HTR-8/SVneo (cell line): ENCODE measurements at places on chromosomes 12 and 14.

DNA sequence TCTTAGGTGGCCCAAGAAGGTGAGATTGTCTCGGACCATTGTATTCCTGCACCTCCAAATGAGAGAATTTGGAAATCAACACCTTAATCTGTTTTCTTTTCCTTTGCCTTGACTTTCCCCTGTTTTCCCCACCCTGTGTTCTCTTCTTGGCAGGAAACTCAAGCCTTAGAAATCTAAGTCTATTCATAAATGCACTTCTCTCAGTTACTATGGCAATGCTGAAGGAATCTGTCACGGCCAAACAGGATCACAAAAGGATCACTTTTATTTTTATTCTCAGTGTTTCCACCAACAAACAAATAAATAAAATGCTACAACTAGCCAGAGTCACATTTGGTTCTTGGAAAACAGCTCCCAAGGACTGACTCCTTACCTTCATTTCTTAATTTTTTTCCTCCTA, 270.5 kb downstream of the BCAT1 start:
- no peak for DNase-seq

DNA sequence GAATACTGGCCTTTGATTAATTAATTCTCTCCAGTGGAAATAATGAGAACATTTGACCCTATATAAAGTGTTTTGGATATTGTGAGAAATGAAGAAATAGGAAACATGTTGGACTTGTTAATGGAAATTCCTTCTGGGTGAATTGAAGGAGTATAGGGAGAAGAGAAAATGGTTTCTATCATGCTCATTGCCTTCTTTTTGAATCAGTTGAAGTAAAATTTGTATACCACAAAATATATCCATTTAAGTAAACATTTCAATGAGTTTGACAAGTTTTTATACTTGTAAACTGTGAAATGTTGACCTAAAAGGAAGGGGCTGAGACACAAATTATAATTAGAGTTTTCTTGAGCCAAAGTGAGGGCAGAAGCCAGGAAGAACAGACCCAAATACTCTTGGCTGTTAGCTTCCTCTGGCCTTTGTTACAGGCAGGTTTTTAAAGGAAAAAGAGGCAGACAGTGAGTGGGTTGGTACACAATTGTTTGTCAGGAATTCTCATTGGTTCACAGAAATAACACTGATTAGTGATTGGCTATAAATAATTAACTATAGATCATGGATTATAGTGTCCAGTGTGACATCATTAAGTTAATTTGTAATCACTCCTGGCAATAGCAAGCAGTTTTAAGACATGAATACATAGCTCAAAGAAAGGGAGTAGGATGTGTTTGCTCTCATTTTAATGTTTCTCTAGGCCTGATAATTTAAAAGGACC, 826 bp downstream of the ZNF705A start:
- no peak for DNase-seq

DNA sequence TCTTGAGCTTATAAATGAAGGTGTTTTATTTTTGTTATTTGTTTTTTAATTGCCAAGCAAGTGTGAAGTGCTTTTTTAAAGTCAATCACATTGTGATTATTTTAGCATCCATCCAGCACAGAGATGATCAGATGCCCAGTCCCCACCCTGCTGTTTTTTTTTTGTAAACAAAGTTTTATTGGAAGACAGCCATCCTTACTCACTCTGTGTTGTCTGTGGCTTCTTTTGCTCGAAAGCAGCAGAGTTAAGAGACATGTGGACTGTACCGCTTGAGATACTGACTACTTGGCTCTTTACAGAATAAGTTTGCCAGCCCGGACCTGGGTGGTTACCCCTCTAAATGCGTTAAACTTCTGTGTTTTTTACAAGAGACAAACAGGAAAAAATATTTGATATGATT, 30.9 kb upstream of the AMN start:
- no peak for DNase-seq

- DNase-seq = no peak
These were observed 892.9 kb upstream of the USP15 start for GRCh38 chr12:61367281-61367785.

DNA sequence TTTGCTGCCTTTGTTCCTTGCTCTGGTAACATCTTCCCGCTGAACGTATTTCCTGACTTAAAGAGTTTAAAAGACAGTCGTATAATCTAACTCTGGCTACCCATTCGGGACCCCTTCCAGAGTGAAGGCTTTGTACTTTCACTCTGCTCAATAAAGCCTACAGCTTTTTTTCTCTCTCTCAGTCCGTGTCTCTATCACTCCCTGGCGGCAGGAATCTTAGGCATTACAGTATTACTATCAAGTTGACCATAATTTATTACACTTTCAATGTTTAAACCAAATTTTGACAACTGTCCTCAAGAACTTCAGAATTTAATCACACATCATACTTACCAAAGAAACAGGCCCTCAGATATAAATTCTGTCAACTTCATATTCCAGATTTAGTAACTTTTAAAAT, 967.9 kb downstream of the FSCB start:
- peak; percentile 3 for DNase-seq

DNA sequence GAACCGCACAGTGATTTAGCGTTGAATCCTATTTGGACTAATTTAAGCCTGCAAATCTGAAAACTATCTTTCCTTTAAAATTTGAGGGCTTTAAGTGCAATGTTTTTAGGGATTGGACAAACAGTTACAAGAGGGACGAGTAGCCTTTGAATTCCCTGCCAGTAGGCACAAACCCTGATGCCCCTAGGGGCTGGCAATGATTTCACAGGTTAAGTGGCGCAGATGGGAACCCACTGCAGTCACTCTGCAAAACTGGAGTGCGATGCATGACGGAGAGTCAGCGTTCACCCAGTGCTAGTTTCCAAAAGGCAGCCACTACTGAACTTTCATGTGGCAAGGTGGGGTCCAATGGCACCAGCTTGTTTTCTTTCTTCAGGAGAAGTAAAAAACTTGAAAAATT, 99.4 kb upstream of the FRMD6 start:
- no peak for DNase-seq

- peak; percentile 18 for DNase-seq
These were observed 233.2 kb downstream of the MDGA2 start for GRCh38 chr14:47442211-47442610.

GRCh38 chr14:76832503-76832988, 6.3 kb downstream of the LRRC74A start:
- DNase-seq = no peak

GRCh38 chr14:60241091-60241490, 7.9 kb upstream of the PPM1A start:
- no peak for DNase-seq

GRCh38 chr14:74980398-74980730, 22.4 kb upstream of the EIF2B2 start:
- no peak for DNase-seq

- DNase-seq = no peak
These were observed 140.1 kb upstream of the HIF1A start for GRCh38 chr14:61555056-61555838.

- no peak for DNase-seq
These were observed 24.8 kb downstream of the GOLGA3 start for GRCh38 chr12:132803888-132804287.

DNA sequence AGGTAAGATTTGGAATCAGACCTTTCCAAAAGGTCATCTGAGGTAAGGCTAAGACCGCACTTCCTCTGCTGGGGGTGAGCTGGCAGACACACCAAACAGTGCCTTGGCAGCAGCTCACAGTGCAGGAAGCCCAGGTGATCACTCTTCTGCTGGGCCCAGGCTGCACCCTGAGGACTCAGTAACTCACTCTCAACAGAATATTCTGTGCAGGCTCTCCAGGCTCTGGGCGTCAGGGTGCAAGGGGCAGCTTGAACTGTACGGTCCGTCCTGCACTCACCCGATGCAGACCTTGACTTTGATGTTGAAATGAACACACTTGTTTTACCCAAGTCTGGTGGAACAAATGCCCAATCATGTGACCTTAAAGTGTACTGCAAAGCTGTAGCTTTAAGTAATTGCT, 6.0 kb downstream of the ALKBH2 start:
- DNase-seq = no peak

DNA sequence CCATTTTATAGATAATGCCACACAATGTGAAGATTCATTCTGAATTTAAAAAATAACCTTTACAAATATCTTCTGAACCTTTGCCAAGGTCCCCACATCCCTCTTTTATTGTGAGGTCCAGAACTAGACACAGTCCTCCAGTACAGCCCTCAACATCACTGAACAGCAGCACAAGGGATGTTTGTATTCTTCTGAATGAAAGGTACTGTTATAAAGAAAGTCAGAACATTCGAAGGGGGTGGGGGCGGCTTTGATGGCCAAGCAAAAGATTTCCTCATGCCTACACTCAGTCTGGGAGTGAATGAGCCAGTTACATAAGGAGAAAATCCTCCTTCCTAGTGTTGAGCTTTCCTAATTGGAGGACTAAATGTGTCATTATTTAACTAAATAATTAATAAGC, 77.3 kb downstream of the PPM1A start:
- DNase-seq = no peak

- DNase-seq = no peak
These were observed 135.2 kb downstream of the APAF1 start for GRCh38 chr12:98780261-98780660.

DNA sequence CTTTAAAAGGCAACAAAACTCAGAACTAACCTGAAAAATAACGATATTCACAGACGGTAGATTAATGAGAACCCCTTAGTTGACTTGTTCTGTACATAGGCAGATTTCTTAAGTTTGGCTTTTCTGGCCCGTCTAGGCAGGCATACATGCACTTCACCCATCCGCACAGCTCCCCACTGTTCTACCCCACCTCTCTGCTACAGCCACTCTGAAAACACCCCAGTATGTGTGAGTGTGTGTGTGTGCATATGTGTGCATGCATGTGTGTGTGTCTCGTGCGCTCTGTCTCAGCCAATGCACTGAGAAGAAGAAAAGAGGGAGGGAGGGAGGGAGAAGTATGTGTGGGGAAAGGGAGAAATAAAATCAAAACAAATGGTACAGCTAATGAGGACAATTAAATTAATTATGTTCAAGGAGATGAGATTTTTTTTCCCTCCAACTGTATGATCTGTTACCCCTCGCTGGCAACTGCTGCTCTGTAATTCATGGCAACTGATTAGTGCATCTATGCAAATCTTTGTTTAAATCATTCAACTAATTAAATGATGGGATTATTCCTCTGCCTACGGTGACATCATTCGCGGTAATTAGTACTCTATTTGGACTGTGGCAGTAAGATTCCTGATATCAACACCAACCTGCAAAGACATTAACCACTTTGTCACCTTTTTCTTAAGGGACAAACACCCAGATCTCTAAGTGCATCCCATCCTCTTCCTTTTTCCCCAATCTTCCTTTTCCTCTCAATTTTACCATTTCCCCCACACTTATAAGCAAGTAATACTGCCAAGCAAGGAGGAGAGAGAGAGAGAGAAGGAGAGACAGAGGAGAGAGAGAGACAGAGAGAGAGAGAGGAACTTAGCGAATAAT, 2.2 kb upstream of the LMO3 start:
- DNase-seq = no peak

- no peak for DNase-seq
These were observed 13.4 kb downstream of the MARK3 start for GRCh38 chr14:103398427-103399195.

DNA sequence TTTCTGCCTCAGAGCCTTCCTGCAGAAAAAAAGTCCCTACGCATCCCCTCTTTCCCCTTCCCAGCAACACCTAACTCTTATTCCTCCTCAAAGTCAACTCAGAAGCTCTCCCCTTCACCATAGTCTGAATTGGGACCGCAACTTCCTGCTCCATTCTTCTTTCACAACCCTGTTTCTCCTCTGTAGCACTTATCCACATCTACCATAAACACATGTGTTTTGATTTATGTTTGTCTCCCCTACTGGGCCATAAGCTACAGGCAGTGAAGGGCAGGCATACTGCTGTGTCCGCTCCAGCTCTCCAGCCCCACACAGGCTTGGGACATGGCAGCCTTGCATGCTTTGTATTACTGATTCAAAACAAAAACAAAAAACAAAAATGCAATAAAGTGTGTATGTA, 5.9 kb downstream of the SDR9C7 start:
- DNase-seq = no peak
